Stimulated activated CD4-positive, alpha-beta T cell treated with anti-CD3 and anti-CD28 coated beads, Interleukin-15, amount 100 ng/mL, for 24 hours (primary cell): ENCODE measurements at places on chromosomes 2 and 18.

- no peak for DNase-seq
Observed at GRCh38 chr18:45894818-45895217, 69.3 kb downstream of the SIGLEC15 start.

GRCh38 chr2:239008004-239008403 is 160.1 kb downstream of the TWIST2 start:
- no peak for DNase-seq

GRCh38 chr2:196956069-196956468 is 29.6 kb upstream of the PGAP1 start:
- no peak for DNase-seq

DNA sequence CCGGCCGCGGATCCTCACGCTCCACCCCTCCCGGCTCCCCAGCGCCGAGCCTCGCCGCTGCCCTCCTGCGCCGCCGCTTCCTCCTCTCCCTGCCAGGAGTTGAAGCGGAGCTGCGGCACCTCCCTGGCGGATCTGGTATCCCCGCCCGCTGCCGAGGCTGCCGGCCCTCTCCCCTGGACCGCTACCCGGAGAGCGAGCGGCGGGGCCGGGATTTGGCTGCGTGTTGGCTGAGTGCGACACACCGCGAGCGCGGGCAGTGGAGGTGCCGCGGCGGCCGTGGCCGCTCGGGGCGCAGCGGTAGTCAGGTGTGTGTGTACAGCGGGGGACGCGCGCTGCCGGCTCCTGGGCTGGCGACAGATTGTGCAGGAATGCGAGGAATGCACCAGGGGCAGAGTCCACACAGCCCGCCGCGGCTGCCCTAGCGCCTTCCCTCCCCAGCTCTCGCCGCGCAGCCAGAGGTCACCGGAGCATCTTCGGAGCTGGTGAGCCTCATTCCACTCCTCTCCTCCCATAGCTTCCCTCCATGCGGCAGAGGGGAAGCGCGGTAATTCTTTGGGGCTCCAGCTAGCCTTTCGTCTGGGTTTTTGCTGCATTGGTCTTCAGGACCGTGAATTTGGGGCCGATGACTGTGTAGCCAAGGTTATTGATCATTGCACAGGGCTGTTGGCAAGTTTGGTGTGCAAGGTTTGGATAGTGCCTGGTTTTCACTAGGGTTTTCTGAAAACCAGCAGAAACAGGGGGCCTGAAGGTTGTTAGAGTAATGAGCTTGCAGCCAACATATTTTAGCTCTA is 1.3 kb downstream of the PKP4 start:
- peak; percentile 72 for DNase-seq

DNA sequence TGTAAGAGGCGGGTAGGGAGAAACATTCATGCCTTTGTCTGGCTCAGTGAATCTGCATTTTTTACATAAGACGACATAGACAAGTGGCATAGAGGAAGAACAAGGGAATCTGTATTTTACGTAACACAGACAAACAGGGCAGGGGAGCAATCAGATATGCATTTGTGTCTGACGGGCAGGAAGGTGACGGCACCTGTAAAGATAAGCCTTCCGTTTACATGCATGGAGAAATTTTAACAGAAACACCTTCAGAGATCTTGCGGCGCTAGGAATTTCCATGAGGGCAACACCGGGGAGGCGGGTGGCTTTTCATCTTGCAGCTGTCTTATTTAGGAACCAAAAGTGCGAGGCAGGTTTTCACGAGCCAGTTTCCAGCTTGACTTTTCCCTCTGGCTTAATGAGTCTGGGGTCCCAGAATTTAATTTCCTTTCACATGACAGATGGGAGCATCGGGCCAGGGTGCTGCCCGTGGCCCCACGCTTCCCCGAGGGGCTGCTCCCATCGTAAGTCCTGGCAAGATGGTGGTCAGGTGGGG is 42.6 kb downstream of the RTP5 start:
- DNase-seq = no peak

DNA sequence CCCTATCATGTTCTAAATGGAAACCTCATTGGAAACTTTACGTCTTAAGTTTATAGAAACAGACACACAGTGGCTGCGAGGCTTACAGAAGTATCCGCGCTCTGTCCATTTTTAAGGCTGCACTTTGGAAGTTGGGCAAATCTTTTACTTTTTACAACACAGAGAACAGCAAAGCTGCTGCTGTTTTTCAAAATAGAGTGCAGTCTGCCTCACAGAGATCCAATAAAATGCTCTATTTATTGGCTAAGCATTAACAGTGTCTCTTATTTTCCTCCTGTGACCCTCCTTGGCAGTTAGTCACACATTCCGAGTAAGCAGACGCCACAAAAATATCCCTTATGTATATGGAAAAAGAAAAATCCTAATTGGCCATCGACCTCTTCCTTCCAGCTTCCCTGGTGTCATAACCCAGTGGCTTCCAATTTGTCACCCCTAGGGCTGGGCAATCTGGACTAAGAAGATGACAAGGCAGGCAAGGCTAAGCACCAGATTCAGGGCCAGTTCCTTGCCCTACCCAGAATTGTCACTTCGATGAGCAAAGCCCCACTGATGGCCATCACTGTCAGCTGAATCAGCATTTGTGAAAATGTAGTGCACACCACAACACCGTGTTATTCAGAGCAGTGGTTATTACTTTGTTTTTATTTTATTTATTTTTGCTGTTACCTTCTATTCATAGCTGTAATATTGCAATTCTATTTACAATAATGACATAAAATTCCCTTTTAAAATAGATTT is 47.7 kb upstream of the MEIS1 start:
- DNase-seq = no peak

GRCh38 chr2:159073256-159073655 is 104.8 kb downstream of the TANC1 start:
- DNase-seq = no peak

DNA sequence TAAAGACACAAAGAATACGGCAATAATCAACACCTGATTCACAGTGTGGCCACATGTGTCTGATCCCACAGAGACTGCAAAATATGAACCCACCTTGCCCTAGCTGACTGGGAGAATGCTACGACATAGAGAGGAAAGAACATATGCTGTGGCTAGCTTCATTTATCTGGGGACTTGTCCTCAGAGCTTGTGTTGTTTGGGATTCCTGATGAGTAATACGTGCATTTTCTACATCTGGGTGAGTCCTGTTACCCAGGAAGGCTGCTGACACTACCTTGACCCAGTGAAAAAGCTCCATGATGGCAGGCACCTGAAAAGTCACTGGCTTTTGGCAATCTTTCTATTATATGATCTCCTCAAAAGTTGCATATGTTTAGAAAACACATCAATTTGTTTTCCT is 427.7 kb upstream of the LYPD1 start:
- DNase-seq = no peak

DNA sequence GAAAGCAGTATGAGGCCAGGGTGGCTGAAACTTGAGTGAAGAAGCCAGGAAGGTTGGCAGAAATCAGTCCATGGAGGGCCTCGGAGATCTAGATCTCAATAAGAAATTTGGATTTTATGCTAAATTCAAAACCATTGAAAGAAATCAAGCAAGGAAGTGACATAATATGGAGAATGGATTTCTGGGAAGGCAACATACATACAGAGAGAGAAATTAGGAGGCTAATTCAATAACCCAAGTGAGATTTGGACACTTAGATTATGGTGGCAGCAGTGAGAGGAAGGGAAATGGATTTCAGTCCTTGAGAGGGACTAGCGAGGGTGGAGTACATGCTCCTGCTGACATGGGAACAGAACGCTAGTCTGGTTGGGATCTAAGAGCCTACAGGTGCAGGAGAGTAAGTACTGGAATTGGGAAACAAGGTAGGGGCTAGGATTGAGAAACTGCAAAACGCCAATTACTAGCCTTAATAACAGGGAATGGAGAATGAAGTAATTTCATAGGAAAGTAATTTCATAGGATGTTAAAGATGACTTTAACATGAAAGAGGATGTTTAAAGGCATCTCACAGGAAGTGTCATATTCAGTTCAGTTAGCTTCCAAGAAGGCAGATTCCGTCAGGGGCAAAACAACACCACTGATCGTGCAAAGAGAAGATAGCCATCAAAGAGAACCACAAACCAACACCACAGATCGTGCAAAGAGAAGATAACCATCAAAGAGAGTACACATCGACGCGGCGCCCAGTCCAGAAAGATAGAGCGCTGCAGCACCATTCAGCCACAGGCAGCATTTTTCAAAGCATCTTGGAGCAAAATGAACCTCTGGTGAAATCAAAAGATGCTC is 27.2 kb downstream of the CDKL4 start:
- DNase-seq = peak; percentile 79

DNA sequence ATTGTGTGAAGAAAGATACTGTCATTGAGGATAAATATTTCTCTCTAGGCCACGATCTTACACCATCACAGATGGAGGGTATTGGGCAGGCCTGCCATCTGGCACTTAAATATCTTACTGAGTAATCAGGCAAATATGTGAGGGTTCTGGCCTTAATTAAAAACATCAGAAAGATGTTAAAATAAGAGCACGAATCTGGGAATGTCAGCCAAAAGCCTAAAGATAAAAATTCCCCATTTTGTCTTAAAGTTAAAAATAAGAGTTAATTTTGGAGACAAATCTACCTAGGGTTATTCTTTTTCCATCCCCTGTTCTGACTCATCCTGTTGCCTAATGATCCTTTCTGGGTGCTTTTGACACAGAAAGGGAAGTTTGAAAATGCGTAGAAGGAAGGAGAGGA is 121.0 kb downstream of the SUCLG1 start:
- no peak for DNase-seq

DNA sequence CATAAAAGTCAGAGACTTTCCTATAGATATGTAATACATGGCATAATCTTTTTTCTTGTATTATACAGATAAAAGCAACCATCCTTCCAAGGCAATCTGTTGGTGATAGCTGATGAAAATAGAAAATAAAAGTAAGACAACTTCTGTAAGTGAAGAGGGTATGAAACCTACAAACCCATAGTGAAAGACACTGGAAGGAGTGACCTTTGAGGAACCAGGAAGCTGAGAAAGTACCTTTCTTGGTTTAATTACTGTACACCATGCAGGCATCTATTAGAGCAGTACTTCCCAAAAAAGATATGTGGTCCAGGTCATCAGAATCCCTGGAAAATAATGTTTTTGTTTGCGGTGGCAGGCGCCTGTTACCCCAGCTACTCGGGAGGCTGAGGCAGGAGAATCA is 906.6 kb upstream of the KLHL29 start:
- no peak for DNase-seq

DNA sequence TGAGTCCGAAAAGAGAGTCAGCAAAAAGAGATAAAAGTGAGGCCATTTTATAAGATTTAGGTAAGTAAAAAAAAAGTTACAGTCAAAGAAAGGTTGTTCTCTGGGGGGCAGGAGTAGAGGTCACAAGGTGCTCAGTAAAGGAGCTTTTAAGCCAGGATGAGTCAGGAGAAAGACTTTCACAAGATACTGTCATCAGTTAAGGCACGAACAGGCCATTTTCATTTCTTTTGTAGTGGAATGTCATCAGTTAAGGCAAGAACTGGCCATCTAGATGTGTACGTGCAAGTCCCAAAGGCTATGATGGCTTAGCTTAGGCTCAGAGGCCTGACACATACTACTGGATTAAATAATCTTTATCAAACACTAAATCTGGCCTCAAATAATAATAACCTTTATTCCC is 1207.3 kb upstream of the FAM98A start:
- DNase-seq = no peak

GRCh38 chr2:143877876-143878530 is 641.9 kb downstream of the ZEB2 start:
- no peak for DNase-seq

DNA sequence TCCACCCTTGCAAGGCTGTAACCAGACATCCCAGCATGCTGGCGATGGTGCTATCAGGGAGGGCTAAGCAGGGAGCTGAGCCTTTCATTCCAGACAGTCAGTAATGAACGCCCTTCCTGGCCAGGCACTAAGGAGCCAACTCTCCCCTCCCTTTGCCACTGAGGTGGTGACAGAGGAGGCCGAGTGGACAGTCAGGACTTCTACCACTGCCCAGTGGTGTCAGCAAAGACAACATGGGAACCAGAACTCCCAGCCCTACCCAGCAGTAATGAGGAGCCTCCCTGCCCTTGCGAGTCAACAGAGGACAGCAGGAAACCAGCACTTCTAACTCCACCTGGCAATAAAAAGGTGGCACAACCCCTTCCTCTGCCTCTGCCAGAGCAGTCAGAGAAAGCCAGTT is 68.6 kb downstream of the ZAP70 start:
- DNase-seq = no peak

DNA sequence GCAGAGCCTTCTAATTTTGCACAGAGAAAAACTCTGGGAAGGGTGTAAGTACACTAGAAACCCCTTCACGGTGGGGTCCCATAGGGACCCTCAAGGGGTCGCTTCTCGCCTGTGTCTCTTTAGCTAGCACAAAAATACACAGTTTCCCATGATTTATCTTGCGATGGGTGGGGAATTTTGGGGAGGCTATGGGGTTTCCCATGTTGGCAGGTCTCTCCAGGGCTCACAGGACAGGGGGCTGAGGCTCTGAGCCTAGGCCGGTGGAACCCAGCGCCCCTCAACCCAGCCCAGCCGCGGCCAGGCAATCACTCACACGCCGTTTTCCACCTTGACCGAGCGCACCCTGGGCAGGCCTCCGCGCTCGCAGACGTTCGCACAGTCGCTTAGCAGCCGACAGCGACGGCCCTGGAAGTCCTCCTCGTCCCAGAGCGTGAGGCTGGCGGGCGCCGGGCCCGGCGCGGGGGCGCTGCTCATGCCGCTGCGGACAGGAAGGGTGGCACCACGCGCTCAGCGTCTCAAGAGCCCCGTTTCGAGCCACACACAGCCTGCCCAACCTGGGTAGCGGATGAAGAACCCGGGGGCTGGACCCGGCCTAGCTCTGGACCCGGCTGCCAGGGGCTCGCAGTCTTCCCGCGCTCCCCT is 398 bp downstream of the CRYBA2 start:
- peak; percentile 25 for DNase-seq

GRCh38 chr2:230947908-230948365 is 22.9 kb upstream of the GPR55 start:
- DNase-seq = no peak

DNA sequence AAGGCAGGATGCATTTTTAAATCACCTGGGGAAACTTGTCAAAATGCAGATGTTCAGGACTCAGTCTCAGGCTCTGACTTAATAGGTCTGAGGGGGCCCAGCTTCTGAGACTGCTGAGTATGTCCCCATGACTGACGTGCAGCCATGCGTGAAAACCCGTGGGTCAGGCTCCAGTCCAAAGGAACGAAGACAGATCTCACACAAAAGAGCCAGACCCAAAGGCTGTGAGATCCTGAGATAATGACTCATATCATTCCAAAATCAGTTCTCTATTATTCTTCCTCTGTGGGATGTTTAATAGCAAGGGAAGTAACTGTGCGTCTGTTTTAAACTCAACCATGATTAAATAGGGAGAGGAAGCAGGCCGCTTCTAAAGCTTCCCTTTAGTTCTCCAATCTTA is 107.4 kb upstream of the ACAA2 start:
- no peak for DNase-seq

DNA sequence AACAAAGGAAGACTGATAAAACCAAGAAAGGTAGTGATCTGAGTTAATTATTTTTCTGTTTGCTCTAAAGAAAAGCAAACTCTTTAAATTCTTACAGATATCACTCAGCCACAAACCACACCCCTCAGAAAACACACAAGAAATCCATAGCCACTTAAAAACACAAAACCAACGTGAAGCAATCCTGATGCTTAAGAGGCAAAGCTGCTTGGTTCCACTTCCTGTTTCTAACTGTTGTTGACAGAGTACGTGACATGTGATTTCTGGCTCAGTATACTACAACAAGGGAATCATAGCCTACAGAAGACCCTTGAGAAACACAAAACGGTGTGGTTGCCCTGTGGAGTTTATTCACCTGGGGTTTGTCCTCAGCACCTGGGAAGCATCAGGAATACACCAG is 240.9 kb upstream of the APCDD1 start:
- no peak for DNase-seq

- DNase-seq = no peak
Observed at GRCh38 chr18:11251891-11252270, 102.5 kb upstream of the PIEZO2 start.
